ENCODE measurements at places on chromosomes 3 and 15. TPM values are rescaled to one million over a fixed set of nuclear protein-coding genes. Genes with fewer than 3 reads are reported as not detected.

Gene GOLGA8N
- total RNA-seq, result 2.9 TPM

Gene DPH6
- 18.0 TPM for total RNA-seq

Gene P4HTM
- 17.0 TPM for total RNA-seq

Gene MYH15
- 0.10 TPM for total RNA-seq

Gene PLSCR2
- total RNA-seq, result not detected

Gene PCOLCE2
- total RNA-seq, result 3.5 TPM

Gene CLDN18
- total RNA-seq, result not detected

Gene IMPG2
- 0.30 TPM for total RNA-seq

Gene CHCHD6
- 3.5 TPM for total RNA-seq

Gene KNL1
- total RNA-seq, result 0.04 TPM

Gene PXYLP1
- total RNA-seq, result 3.6 TPM

Gene GPR149
- not detected for total RNA-seq

Gene EOMES
- total RNA-seq, result 0.09 TPM

Gene C2CD4B
- 0.60 TPM for total RNA-seq

Gene WDR49
- 0.36 TPM for total RNA-seq

Gene CSPG5
- total RNA-seq, result 1.1 TPM

Gene CYP1A2
- total RNA-seq, result not detected

Gene FSD2
- 65.3 TPM for total RNA-seq

Gene LRTM1
- total RNA-seq, result not detected

All from psoas muscle (tissue), 8 donors.